AG09309 (cell line): ENCODE measurements at places on chromosomes 7 and 10.
A peak's percentile ranks its signal among the peaks of the same experiment; 100 is the strongest.

GRCh38 chr10:12928571-12928970 is 72.9 kb downstream of the CCDC3 start:
- DNase-seq: no peak

DNA sequence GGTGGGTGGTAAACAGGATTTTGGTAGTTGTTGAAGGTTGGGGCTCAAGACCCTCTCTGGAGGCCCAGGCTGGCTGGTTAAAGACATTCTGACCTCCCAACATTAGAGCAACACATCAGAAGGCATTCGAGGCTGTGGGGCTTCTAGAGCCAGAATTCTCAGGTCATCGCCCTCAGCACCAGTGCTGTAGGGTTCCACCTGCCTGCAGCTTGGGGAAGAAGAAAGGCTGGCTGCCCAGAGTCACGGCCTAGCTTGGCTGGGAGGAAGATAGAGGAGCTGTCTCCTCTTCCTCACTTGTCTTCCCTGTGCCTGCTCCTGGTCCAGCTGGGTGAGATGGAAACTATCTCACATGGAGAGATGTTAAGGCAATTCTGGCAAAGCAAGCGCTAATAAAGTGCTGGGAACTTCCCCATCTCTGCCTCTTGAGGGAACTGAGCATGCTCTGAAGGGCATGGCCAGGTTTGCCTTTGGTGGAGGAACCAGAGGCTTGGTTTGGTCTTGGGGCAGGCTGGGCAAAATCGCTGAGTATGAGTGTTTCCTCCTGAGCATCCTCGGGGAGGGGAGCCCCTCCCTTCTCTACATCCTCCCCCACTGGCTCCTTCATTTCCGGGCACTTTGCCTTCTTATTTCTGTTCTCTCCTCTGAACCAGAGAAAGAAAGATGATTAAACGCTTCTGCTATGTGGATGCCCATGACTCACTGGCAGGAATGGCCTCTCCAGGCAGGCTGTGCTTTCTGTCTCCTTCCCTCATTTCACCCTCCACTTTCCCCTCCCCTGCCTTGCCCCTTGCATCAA is 509.0 kb upstream of the PODXL start:
- peak; percentile 88 for DNase-seq

DNA sequence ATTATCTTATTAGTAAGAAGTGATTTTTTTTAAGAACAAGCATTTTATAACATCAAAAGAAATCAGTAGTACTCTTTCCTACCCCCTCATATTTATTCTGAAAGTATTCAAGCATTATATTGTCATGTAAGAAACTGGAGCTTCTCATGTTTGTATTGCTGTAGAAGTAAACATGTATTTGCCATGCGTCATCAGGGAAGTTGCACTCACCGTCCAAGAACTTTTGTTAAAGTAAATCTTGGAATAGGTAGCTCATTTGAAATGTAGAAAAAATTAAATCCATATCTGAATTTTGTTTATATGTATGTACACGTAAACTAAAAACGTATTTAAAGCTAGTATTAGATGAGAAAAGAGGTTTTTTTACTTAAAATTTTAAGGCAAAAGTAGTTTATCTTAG is 96.8 kb downstream of the PTEN start:
- no peak for DNase-seq

GRCh38 chr10:78515873-78516153 is 482.1 kb downstream of the RPS24 start:
- no peak for DNase-seq

DNA sequence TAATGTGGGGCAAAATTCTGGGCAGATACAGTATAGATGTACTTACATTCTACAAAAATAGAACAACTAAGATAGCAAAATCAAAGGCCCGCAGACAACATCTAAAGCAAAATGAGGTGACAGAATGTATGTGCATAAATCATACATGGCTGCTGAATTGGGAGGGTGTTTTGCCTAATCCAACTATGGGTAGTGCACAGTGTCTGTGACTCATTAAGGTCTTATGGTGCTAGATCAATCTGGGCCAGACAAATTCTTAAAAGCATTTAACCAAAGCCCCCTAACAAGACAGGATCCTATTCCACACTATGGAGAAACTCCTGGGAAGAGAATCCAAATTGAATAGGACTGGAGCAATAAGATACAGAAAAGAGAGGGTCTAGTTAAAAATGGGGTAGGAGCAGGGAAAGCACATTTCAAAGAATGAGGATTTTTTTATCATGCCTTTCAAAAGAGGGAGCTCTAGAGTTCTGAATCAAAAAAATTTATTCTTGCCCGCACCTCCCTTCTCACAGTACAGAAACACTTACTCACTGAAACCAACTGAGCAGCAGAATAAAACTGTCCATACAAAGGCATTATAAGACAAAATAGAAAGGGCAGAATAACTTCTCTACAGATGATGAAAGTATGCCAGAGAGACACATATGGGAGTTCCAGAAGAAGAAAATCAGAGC is 181.3 kb downstream of the RNLS start:
- DNase-seq: no peak

DNA sequence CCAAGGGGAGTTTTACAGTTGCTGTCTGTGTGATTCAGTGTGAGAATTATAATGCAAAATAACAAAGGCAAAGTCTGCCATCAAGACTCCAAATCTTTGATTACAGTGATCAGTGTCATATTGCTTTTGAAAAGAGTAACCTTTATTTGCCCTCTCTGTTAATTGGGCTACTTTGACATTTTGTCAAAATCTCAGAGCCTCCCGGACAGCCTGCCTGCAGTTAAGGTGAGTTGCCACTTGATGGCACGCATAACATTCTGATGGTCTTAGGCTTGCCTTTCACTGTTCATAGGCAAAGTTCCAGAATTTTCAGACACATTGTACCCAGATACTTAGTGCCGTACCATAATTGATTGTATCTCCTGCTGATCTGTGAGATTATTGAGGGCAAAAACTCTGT is 253.5 kb downstream of the ABCA13 start:
- no peak for DNase-seq
